ENCODE measurements at places on chromosomes 5 and 9.

DNA sequence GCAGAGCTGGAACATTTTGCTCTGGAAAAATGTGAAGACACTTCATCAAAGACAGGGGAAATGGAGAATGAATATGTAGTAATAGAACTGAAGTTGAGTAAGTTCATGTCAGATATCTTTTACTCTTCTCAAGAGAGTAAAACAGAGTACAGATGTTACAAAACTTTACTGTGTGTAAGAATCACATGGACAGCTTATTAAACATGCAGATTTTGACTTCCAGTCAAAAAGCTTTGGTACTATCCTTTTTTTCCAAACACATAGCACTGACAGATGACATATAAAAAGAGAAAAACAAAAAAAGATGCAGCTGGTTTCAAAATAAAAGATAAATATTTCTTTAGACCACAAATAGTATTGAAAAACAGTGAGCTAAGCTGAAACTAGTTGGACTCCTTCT lies 115.4 kb downstream of the FBN2 start:
- DNase-seq, result no peak

DNA sequence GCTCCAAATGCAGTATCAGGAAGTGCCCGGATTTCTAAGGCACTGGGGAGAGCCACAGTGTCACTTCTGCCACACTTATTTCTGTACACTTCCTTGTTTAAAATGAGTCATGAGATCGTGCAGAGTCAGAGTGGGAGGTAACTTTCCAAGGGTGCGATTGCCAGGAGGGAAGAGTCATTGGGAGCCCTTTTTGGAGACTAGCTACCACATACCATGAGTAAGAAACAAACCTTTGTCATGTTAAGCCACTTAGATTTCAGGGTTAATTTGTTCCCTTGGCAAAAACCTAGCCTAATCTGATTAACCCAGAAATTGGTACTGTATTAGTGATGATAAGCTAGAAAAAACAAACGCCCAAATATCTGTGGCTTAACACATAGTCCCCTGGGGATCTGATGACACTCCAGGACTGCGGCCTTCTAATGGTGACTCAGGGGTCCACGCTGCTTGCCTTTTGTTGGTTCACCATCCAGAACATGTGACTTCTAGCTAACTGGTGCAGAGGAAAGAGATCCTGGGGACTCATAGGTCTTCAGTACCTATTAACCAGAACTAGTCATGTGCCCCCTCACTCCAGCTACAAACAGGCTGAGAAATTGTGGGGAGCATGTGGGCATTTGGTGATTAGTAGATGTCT lies 48.6 kb upstream of the TLE1 start:
- peak; percentile 68 for DNase-seq

- DNase-seq, result no peak
Measured at GRCh38 chr5:108387758-108388157, 5.9 kb upstream of the FBXL17 start.

DNA sequence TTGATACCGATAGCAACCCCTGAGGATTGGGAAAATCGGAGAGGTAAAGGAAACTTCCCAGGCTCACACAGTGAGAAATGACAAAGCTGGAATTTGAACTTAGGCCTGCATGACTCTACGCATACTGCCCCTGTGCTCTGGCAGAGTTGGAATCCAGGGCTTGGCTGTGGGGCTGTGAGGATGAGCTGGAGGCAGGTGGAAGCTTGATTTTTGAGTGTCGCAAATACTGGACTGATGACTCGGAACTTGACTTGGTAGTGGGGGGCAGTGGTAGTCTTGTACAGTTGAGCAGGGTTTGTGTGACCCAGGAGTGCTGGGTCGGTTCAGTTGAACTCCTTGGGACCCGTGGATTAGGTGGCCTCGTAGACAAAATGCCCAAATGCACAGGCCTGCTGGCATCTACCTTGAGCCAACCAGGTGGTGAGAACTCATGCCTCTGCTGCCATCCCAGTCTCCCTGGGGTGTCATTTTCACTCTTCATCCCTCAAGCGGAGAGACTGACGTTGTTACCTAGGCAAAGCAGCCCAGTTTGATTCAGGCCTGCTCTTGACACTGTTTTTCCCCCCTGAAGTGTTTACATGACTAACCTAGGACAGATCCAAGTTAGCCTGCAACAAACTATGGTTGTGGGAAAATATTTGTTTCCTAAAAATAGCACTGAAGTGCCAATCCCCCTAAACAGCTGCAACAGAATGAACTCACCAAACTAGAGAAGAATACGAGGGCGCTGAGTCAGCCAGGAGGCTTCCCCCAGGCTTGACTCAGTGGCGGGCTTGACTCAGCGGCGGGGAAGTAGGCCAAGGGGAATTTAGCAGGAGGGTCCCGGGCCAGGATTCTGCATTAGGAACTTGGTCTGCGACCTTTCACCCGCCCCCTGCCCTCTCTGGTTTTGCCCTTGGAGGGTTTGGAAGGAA lies 45.7 kb upstream of the ORM1 start:
- peak; percentile 14 for DNase-seq

DNA sequence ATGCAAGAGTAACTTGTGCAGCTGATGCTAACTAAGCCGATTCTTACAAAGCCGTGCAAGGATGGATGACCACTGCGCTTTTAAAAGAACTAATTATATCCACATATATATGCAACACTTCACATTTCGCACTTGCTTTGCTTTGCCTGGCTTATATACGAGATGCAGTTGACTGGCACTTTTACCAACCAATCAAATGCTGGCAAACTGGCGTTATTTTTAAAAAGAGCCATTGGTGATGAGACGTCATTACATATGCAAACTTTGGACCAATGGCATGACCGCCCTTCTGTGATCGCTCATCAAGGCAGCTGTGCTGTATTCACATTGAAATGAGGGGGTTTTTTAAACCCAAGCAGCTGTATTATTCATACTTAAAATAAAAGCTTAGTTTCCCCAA lies 1147.7 kb upstream of the WWC1 start:
- no peak for DNase-seq

DNA sequence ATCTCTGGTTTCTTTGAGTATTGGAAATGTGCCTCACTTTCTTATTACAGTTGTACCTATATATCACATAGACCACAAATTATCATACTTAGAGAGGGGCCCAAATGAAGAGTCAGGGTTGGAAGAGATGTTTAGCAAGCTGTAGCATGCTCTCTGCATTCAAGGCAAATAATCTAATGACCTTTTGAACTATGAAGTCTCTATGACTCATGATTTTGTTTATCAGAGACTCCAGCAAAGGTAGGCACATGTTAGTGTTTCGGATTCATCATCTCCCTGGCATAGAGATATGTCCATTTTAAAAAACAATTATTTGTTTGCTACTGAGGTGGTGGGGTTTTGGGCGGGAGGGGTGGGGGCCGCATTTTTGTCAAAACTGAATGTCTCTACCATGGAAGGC lies 2000.1 kb downstream of the EFNA5 start:
- DNase-seq, result no peak

DNA sequence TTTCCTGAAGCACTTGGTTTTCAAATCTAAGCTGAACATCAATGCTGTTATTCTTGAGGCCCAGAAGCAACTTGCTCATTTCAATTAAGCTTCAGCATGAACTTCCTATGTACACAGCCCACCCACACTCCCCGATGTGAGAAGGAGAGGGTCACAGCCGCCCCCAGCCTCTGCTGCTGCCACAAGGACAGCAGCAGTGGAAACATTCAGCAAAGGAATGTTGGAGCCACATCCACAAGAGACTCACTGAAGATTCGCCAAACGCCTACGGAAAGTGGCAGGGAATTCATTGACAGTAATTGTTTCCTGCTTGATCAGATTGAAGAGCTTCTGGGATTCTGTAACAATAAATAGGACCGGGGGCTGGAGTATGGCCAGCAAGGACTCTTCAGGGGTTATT lies 2.9 kb downstream of the TGFBI start:
- DNase-seq, result no peak

DNA sequence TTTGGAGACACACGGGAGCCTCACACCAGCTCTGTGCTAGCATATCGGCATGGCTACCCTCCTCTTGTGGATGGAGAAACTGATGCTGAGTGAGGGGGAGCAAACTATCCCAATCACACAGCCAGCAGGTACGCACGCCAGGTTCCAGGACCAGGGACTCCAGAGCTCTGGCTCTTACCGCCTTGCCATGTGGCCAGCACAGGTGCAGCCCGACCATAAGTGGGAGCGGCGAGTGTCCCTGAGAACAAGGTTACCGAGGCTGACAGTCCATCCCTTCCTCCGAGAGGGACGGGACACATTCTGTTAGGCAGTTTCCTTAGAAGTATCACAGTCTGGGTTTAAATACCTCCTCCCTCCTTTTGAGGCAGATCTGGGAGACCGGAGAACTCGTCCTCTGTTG lies 86.0 kb downstream of the PAX5 start:
- no peak for DNase-seq

Measured in left colon (tissue), 2 donors.